IMR-90 (cell line): ENCODE measurements at places on chromosomes 3 and 15. TPM values are rescaled to one million over a fixed set of nuclear protein-coding genes. Genes with fewer than 3 reads are reported as not detected.

The CIDEC gene
- not detected in 2 replicates for total RNA-seq

DNA sequence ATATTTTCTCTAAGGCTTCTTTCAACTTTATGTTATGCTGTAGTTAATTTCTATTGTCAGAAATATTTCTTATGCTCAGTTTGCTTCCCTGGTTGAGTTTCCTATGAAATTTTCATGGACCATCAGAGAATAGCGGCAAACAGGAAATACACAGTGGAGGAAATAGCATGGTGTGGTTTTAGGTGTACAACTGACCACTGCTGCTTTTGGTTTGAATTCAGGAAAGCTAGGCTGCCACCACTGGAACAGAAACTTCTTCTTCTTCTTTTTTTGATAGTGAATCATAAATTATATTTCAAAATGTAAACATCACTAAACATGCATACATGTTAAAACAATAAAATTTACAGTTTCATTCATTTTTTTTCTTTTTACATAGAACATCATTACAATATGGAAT lies 316.6 kb upstream of the TGFBR2 start:
- H3K4me1 ChIP-seq, result peaks cover 12% of the 10 kb centered on the region
- no peaks in the 10 kb centered on the region for H3K36me3 ChIP-seq
- no peak for DNase-seq
- no peak overlapping the region for H3K4me3 ChIP-seq
- H3K27me3 ChIP-seq, result no peaks in the 10 kb centered on the region

The CACNA2D3 gene
- 0.28 and 0.36 TPM in 2 replicates for total RNA-seq

The HTR3E gene
- total RNA-seq, result not detected in 2 replicates

GRCh38 chr3:127604035-127604434 lies 5.8 kb downstream of the MCM2 start:
- no peak for DNase-seq
- H3K4me3 ChIP-seq, result no peak overlapping the region
- peaks cover under 1% of the 10 kb centered on the region; the same call in 1 of the 2 replicates for H3K4me1 ChIP-seq
- H3K27me3 ChIP-seq, result no peaks in the 10 kb centered on the region

- H3K4me1 ChIP-seq, result no peaks in the 10 kb centered on the region
- H3K36me3 ChIP-seq, result no peaks in the 10 kb centered on the region
- no peak for DNase-seq
- H3K27me3 ChIP-seq, result no peaks in the 10 kb centered on the region
- H3K4me3 ChIP-seq, result no peak overlapping the region
These were observed 861.9 kb upstream of the ARPP21 start for GRCh38 chr3:34777386-34777785.

DNA sequence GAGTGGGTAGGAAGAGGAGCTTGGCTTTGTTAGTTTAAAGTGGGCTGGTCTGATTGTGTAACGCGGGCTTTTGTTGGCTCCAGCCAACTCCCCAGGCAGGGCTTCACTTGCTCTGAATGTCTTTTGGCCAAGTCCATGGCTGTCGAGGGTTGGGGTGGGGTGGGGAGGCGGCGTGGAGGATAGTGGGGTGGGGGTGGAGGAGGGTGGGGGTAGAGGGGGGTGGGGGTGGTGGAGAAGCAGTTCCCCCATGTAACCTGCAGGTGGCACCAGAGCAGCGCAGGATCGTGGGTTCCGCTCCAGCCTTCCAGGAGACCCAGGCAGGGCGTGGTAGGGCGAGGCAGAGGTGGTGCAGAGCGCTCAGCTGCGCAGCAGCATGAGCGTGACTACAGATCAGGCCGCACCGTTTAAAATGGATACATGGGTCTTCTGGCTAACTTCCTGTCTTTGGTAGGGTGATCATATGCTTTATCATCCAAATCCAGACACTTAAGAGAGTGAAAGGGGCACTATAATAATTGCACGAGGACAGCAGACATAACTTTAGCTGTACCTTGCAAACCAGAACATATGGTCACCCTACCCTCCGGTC lies 28.3 kb downstream of the GOLGA6A start:
- no peak overlapping the region for H3K27ac ChIP-seq
- H3K4me1 ChIP-seq, result peaks cover 25% of the 10 kb centered on the region
- H3K36me3 ChIP-seq, result no peaks in the 10 kb centered on the region
- H3K27me3 ChIP-seq, result peaks cover 7% of the 10 kb centered on the region

GRCh38 chr15:101113114-101114005 lies 138.5 kb downstream of the CHSY1 start:
- H3K4me1 ChIP-seq, result peaks cover 13% of the 10 kb centered on the region
- no peak overlapping the region for H3K27ac ChIP-seq
- no peaks in the 10 kb centered on the region for H3K27me3 ChIP-seq
- DNase-seq, result no peak
- no peak overlapping the region for H3K4me3 ChIP-seq

- H3K4me3 ChIP-seq, result no peak overlapping the region
- no peaks in the 10 kb centered on the region for H3K36me3 ChIP-seq
- no peak overlapping the region for H3K27ac ChIP-seq
- H3K27me3 ChIP-seq, result no peaks in the 10 kb centered on the region
- H3K4me1 ChIP-seq, result no peaks in the 10 kb centered on the region
- no peak for DNase-seq
These were observed 15.1 kb upstream of the ARHGAP31 start for GRCh38 chr3:119279101-119279554.

DNA sequence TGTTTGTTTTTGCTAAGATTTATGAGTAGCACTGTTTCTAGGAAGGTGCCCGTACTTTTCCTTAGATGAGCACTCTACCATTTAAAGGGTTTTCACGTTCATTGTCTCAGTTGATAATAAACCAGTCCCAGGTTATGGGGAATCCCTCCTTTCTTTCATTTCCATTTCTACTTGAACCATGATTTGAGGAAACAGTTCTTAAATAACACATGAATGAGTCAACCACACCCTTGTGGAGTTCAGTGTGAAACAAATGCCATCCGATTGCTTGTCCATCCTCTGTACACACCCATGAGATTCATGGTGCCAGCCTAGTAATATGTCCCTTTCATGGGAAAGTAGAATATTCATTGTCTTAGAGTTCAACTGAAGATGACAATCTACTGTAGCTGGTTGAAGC lies 23.1 kb downstream of the CMTM8 start:
- no peak for DNase-seq
- H3K27ac ChIP-seq, result no peak overlapping the region
- H3K4me3 ChIP-seq, result no peak overlapping the region
- no peaks in the 10 kb centered on the region for H3K36me3 ChIP-seq
- no peaks in the 10 kb centered on the region for H3K4me1 ChIP-seq
- H3K27me3 ChIP-seq, result no peaks in the 10 kb centered on the region; the same call in 1 of the 2 replicates

GRCh38 chr3:194671511-194671899 lies 486 bp downstream of the LSG1 start:
- H3K27ac ChIP-seq, result peak overlapping the region; percentile 68
- H3K4me3 ChIP-seq, result peak overlapping the region; percentile 87
- peaks cover 3% of the 10 kb centered on the region for H3K36me3 ChIP-seq
- DNase-seq, result peak; percentile 52
- peaks cover 2% of the 10 kb centered on the region; the same call in 1 of the 2 replicates for H3K27me3 ChIP-seq

The SYNM gene
- total RNA-seq, result 3.4 and 5.0 TPM in 2 replicates

The CCDC39 gene
- total RNA-seq, result not detected in 2 replicates

DNA sequence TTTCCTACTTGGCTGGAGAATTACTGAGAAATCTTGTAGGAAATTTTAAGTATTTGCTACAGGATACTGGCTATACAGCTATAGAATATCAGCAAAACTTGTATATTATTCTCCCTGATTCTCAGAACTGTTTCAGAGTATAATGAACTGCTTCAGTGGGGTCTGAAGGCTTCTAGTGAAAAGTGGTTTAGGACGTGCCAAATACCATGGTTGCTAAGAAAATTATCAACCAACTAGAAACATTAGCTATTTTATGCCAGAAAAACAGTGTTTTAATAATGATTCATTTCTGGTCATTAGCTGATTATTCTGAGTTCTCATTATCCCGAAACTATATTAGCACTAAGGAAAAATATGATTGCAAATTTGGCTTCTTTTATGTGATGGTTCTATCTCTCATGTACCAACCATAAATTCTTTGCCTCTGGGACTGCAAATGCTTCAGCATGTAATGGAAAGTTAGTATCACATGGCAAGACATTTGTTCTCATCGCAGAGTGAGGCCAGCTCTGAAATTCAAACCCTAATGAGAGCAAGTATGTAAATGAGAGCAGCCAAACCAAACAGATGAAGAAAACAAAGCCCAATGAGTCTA lies 11.0 kb upstream of the TSC22D2 start:
- no peak overlapping the region for H3K4me3 ChIP-seq
- no peaks in the 10 kb centered on the region for H3K4me1 ChIP-seq
- DNase-seq, result no peak
- H3K27ac ChIP-seq, result no peak overlapping the region
- no peaks in the 10 kb centered on the region for H3K27me3 ChIP-seq
- no peaks in the 10 kb centered on the region for H3K36me3 ChIP-seq

GRCh38 chr3:195820186-195820585 lies 8.5 kb upstream of the MUC4 start:
- no peaks in the 10 kb centered on the region for H3K36me3 ChIP-seq
- no peak overlapping the region for H3K4me3 ChIP-seq
- H3K27me3 ChIP-seq, result peaks cover 33% of the 10 kb centered on the region
- DNase-seq, result no peak
- no peak overlapping the region for H3K27ac ChIP-seq
- no peaks in the 10 kb centered on the region for H3K4me1 ChIP-seq

- no peak for DNase-seq
- H3K4me1 ChIP-seq, result peaks cover 6% of the 10 kb centered on the region
- H3K27ac ChIP-seq, result no peak overlapping the region
- H3K36me3 ChIP-seq, result no peaks in the 10 kb centered on the region
- H3K4me3 ChIP-seq, result no peak overlapping the region
These were observed 95.5 kb upstream of the COL8A1 start for GRCh38 chr3:99542767-99543518.

DNA sequence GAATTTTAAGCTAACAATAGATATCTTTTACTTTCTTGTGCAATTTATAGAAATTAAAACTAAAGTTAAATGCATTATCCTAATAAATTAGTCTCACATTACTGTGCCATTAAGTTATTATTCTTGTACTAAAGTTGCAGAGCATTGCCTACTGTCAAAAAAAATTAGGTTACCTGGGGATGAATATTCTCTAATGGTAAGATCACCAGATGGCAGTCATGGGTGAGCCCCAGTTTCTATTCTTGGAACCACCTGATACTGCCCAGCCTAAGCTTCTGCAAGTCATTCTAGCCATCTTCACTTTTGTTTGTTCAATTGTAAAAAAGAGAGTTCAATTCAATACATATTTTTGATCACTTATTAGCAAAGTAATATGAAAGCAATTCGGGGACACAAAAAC lies 213.2 kb downstream of the CADM2 start:
- no peak overlapping the region for H3K27ac ChIP-seq
- no peak overlapping the region for H3K4me3 ChIP-seq
- H3K4me1 ChIP-seq, result no peaks in the 10 kb centered on the region
- no peak for DNase-seq
- no peaks in the 10 kb centered on the region for H3K36me3 ChIP-seq
- no peaks in the 10 kb centered on the region for H3K27me3 ChIP-seq

The INKA1 gene
- total RNA-seq, result 2.3 and 2.8 TPM in 2 replicates

The CLDN1 gene
- total RNA-seq, result 4.7 and 7.2 TPM in 2 replicates

DNA sequence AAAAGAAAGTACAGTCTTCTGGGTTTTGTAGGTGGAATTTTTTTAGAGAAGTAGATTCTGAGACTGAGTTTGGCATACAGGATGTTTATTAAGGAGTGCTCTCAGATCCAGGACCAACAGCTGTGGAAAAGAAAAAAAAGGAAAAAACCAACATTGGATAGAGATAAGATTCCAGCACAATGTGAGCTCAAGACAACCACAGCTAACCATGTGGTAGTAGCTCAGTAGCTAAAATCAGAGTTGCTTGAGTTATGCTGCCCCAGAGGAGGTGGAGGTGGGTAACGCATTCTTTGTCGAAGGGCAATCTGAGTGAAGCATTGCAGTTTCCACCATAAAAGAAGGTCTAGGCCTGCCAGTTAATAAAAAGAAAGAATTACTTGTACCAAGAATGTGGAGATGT lies 904.3 kb downstream of the NSUN3 start:
- no peaks in the 10 kb centered on the region for H3K4me1 ChIP-seq
- H3K36me3 ChIP-seq, result no peaks in the 10 kb centered on the region
- no peak overlapping the region for H3K27ac ChIP-seq
- no peak overlapping the region for H3K4me3 ChIP-seq

The P2RY14 gene
- not detected in 2 replicates for total RNA-seq

DNA sequence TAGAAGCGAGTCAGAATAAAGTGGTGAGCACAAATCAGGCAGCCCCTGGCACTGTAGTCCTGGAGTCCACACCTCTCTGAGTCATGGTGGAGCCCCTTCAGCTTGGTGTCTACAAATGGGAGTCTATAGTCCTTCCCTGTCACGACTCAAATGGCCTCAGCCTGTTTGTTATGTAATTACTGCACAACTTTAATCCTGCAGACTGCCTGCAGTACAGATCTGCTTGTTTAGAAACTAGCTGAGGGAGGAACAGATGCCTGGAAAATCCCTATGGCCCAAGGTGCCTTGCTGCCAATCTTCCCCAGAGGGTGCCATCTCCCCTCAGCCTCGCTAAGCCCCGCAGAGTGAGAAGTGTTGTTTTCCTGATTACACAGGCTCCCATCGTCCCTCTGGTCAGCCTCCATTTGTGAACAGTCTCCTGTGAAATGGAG lies 3.9 kb upstream of the CXCR6 start:
- H3K4me3 ChIP-seq, result no peak overlapping the region
- H3K27me3 ChIP-seq, result no peaks in the 10 kb centered on the region
- DNase-seq, result peak; percentile 6
- H3K4me1 ChIP-seq, result peaks cover 4% of the 10 kb centered on the region
- H3K27ac ChIP-seq, result no peak overlapping the region

DNA sequence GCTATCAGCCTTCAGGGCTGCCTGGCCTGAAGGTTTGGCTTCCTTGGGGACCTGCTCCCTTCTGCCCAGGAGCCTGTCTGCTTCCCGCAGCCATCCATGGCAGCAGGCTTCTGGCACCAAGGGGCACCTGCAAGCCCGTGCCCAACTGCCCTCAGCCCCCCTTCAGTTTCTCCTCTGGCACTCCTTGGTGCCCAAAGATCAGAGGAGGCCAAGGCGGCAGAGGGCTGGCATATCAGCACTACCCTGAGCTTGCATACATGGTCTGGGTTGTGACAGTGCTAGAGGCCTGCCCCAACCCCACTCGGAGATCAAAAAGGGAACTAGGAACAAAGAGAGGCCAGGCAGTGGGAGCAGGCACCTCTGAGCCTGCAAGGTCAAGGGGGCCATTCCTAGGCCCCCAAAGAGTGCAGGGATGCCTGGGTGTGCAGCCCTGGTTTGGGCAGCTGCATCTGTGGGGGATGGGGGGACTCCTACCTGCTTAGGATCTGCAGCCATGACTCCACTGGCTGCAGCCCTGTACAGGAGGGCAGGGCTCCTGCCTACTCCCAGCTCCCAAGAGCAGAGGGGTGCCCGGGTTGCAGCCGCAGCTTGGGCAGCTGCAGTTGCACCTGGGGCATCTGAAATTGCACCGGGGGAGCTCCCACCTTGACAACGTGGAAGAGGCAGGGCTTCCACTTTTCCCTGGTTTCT lies 76.2 kb upstream of the TP63 start:
- no peak overlapping the region for H3K27ac ChIP-seq
- DNase-seq, result no peak
- no peaks in the 10 kb centered on the region for H3K27me3 ChIP-seq
- H3K36me3 ChIP-seq, result no peaks in the 10 kb centered on the region
- no peak overlapping the region for H3K4me3 ChIP-seq
- H3K4me1 ChIP-seq, result no peaks in the 10 kb centered on the region

The DNAH1 gene
- total RNA-seq, result 1.7 and 2.0 TPM in 2 replicates

- no peak overlapping the region for H3K4me3 ChIP-seq
- no peak overlapping the region for H3K27ac ChIP-seq
- no peak for DNase-seq
- H3K27me3 ChIP-seq, result no peaks in the 10 kb centered on the region
- H3K36me3 ChIP-seq, result no peaks in the 10 kb centered on the region
These were observed 745.3 kb upstream of the EPHA6 start for GRCh38 chr3:96069065-96069464.

The LEKR1 gene
- total RNA-seq, result 0.36 and 0.56 TPM in 2 replicates

- no peaks in the 10 kb centered on the region for H3K4me1 ChIP-seq
- H3K4me3 ChIP-seq, result no peak overlapping the region
- no peak for DNase-seq
- H3K36me3 ChIP-seq, result no peaks in the 10 kb centered on the region
- no peak overlapping the region for H3K27ac ChIP-seq
- peaks cover 62% of the 10 kb centered on the region for H3K27me3 ChIP-seq
These were observed 945 bp downstream of the VIPR1 start for GRCh38 chr3:42503251-42503924.

The KNG1 gene
- not detected in 2 replicates for total RNA-seq
